Gastroesophageal sphincter (tissue), 4 donors: ENCODE measurements at places on chromosomes 3 and 15.

DNA sequence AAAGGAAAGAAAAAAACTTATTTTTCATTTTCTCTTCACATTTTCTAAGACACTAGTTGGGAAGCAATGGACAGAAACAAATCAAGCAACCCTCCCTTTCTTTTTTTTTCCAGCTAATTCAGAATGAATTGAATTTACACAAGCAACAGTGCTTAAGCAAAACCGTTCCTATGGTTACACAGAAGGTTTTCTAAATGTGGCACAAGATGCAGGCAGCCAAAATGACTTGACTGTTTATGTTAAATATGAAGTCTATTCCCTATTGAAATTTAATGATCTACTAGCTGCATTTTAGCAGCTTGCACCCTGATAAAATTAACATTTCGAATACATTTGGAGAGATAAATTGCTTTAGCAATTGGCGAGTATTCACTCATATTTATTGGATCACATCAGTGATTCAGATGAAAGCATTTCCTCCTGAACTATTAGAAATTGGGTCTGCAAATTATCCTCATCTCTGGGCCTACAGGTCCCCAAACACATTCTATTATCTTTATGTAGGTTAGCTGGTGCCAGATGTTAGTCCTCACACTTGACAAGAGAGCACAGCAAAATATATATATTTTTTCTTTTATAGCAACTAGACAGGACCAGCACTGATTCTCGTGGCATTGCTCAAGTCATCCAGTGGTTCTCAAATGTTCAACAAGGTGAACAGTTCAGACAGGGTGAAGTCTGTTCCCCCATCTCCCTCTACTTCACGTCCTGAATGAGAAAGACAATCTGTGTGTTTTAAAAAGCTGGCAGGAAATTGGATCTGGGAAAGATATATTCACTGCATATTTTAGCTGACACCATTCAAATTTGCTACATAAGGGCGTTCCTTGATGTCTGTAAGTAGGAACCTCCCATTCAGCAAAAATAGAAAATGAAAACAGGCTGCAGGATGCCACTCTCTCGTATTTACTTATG is 463.6 kb upstream of the KCNMB2 start:
- peak; percentile 36 for ATAC-seq

DNA sequence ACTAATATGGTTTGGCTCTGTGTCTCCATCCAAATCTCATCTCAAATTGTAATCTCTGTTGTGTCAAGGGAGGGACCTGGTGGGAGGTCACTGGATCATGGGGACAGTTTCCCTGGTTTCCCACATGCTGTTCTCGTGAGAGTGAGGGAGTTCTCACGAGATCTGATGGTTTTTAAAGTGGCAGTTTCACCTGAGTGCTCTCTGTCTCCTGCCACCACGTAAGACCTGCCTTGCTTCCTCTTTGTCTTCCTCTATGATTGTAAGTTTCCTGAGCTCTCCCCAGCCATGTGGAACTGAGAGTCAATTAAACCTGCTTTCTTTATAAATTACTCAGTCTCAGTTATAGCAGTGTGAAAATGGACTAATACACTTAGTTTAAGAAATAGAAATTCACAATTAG is 228.9 kb downstream of the CD47 start:
- ATAC-seq = no peak

DNA sequence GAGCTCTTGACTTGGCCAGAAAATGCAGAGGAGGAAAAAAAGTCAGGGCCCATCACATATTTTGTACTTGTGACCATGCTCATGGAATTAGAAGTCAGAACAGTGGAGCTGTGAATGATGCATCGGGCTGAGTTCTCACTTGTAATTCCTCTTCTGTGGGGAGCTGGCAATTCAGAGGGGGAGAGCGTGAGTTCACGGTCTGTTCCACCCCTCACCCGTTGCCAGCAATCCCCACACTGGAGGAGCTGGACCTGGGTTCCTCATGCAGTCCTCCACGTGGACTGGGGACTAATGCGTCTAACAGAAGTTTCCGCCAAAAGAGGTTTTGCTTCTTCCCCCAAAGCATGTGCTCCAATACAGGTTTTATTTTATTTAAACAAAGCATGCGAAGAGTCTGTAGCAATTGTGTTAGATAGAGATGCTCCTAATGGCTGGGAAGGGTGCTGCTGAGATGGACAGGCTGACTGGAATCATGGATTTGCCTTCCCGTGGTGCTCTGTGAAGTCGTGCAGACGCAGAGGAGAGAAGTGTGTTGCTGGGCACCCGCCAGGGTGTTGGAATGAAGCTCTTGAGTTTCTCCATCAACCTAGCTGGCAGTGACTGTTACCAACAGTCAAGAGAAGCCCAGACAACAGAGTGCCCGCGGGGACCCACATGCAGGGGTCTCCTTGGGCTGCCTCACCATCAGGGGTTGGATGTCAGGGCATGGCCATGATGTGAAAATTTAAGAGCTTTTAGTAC is 77.4 kb upstream of the PCSK6 start:
- no peak for ATAC-seq

- no peak for ATAC-seq
Observed at GRCh38 chr15:35312344-35312743, 227.2 kb upstream of the NANOGP8 start.

DNA sequence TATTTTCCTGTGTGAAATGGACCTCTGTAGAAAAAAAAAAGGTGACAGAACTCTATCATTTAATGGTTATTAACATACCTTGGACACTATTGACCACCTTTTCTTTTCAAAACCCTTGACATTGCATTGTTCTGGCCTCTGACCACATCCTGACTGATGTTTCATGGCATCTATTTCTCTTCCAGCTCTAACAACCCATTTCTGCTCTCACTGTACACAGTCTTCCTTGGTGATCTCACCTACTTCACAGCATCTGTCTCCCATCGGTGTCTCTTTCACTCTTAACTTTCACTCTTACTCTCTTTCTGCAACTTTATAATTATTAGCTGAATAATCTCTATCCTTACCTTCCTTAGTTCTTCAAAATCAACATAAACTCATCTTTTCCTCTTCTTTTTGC is 217.4 kb upstream of the CD96 start:
- ATAC-seq = no peak

DNA sequence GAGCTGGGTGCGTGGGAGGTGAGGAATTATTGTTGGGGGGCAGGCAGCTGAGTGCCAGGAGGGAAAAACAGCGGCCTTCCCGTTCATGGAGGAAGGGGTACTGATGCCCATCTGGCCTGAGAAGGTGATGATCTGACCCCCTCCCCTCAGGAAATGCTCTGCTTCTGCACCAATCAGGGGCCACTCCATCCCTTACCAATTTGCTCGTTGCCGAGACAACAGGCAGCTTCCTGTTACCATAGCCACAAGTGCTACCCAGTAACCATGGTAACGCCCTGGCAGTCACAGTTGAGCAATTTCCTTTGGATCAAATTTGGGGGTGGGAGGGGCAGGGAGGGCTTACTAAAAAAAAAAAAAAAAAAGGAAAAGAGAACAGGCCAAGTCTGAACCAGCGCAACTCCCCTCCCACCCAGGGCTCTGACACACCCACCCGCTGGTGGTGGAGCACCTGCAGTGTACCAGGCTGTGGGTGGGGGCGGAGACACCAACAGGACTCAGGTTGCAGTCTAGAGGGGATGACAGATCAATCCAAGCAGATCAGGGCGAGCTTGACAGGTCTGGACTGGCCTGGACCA is 13.7 kb downstream of the CELF6 start:
- no peak for ATAC-seq

DNA sequence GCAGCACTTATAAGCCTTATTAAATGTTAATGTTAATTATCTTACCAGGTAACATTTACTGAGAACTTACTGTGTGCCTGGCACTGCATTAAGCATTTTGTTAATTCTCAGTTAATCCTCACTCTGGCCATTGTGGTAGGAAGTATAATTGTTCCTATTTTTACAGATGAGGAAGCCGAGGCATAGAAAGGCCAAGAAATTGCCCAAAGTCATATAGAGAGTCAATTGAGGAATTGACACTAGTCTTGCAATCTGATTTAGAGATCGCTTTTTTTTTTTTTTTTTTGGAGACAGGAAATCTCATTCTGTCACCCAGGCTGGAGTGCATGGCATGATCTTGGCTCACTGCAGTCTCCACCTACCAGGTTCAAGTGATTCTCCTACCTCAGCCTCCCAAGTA is 132.6 kb upstream of the PROK2 start:
- no peak for ATAC-seq

DNA sequence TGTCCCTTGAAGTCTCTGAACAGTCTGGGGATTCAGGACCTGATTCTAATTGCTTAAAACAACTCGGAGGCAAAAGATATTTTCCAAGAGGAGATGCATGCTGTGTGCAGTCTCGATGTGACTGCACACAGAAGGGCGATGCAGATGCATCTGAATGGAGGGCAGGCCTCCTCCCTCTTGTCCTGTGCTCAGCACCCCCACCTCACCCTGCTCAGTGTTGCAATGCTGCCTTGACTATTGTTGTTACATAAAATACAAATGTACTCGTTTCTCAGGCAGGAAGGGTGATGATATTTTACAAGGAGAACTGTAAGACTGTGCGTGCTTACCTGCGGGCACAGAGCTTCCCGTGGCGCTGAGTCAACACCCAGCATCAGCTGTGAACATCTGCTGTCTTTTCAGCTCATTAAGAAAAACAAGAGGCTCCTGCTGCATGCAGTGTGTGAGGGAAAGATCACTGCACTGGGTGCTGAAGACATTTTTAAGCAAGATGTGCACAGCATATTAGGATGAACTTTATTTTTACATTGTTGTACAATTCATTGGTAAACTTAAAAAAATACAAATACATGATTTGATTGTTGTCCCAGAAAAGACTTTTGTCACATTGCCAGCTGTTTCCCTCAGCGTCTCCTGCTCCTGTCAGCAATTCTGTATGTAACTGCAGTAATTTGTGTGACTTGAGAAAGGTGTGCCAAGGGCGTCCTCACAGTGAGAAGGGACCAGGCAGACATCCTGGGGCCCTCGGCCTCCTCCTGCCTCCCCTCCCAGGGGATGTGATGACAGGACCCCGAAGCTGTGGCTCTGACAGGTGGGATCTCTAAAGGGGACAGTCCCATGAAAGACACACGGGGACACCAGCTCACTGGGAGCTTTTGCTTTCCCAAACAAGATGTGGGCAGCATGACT is 56.3 kb upstream of the RPL32 start:
- no peak for ATAC-seq

DNA sequence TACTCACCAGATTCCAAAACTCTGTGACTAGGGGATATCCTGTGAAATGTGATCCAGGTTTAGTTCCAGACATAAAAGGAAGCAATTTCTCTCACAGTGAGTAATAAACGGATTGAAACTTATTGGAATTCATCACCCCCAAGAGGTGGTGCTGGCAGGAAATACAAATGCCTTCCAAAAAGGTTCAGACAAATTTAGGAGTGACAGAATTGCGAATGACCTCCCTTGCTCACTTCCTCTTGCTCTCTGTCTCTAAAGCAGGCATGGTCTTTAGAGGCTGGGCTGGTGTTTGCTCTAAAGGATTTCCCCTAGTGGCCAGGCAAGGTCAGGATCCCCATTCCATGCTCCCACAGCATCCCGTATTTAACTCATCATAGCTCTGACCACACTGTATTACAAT is 449.4 kb upstream of the PPP2R3A start:
- ATAC-seq = no peak

GRCh38 chr3:156307704-156308103 is 187.3 kb downstream of the KCNAB1 start:
- peak; percentile 38 for ATAC-seq

GRCh38 chr15:52584414-52584813 is 15.6 kb upstream of the ARPP19 start:
- ATAC-seq = no peak

DNA sequence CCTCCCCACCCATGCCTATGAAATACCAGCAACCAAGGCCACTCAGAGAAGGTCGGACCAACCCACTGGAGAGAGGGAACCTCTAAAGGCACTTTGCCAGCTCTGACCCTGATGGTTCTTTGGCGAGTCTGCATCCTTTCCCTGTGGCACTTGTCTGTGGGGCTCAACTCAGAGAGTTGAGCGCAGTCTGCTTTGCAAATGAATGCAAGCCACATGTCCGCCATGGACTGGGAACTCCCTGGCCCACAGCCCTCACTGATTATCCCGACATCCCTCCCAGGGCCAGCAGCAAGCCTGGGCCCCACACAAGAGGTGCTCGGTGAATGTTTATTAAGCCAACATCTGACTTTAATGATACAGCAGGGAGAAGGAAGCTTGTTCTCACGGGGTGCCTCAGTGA is 55.5 kb upstream of the HES1 start:
- no peak for ATAC-seq

GRCh38 chr3:72446218-72447058 is 401.8 kb downstream of the SHQ1 start:
- ATAC-seq = peak; percentile 44

DNA sequence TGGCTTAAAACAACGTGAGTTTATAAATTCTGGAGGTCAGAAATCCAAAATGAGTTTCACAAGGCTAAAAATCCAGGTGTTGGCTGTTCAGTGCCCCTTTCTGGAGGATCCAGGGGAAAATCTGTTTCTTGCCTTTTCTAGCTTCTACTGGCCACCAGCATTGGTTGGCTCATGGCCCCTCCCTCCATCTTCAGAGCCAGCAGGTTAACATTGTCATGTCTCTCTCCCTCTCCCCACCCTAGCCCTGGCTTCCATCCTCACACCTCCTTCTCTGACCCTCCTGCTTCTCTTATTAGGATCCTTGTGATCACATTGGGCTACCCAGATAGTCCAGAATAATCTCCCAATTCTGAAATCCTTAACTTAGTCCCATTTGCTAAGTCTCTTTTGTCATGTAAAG is 32.9 kb upstream of the MGLL start:
- ATAC-seq = no peak

DNA sequence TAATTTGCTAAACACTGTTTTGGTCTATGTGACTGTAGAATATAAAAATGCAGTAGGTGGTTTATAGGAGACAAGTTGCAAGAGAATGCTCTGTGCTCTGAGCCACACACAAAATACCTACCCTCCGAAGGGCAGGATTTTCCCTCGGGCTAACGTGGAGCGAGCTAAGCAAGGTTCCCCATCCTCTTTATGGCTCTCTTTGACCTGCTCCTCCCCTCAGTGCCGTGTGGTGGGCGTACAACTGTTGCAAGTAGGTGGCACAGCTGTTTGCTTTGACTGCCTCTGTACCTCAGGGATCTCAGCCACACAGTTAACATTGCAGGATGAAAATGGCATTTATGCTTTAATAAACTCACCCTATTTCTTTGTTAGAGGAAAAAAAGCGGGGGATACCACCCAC is 339.1 kb downstream of the SATB1 start:
- no peak for ATAC-seq

- ATAC-seq = no peak
Observed at GRCh38 chr15:65761210-65761926, 30.7 kb downstream of the DENND4A start.

DNA sequence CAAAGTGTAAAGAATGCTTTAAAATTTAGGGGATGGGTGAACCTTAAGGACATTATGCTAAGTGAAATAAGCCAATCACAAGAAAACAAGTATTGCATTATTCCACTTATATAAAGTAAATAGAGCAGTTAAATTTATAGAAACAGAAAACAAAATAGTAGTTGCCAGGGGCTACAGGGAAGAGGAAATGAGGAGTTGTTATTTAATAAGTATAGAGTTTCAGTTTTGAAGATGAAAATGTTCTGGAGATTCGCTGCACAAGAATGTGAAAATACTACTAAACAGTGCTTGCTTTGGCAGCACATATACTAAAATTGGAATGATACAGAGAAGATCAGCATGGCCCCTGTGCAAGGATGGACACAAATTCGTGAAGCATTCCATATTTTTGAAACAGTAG is 32.0 kb downstream of the DNAH12 start:
- no peak for ATAC-seq
